IPS-NIHi11 (cell line): ENCODE measurements at places on chromosomes 3 and 15.

GRCh38 chr15:68643216-68643830 lies 64.5 kb downstream of the CORO2B start:
- no peak for DNase-seq

DNA sequence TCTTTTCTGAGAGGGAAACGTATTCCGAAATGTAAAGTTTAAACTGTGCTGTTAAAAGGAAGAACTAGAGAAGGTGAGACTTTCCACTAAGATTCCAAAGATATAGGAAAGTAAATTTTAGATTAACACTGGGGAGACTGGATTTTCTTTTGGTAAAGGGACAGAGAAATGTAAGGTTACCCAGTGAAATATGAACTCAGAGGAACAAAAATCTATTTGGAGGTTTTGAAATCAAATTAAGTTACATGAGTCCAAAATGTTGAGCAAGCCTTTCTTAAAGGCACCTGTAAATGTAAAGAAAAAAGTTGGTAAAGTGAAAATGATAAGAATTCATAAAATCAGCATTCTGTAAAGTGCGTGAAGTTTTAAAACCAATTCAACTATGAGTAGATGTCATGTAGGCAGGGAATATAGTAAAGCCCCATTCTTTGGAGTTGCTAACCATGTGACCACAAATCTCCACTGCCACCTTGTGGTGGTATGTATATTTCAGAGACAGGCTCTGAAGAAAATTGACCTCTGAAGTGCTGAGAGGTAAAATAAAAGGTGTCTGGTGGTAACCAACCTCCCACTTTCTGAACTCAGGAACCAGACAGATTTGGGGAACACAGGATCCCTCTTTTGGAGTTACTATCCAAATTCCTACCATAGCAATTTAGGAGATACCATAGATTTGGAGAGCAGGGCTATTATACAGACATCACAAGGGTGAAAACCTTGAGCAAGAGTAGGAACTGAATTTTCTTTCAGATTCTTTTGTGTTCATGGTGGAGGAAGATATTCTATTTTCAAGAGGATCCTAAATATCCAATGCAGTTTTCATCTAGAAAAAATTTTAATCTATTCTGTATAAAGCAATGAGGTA lies 215.3 kb downstream of the ROBO2 start:
- peak; percentile 69 for DNase-seq

- DNase-seq = no peak
Observed at GRCh38 chr3:129715854-129716253, 109.4 kb upstream of the PLXND1 start.

DNA sequence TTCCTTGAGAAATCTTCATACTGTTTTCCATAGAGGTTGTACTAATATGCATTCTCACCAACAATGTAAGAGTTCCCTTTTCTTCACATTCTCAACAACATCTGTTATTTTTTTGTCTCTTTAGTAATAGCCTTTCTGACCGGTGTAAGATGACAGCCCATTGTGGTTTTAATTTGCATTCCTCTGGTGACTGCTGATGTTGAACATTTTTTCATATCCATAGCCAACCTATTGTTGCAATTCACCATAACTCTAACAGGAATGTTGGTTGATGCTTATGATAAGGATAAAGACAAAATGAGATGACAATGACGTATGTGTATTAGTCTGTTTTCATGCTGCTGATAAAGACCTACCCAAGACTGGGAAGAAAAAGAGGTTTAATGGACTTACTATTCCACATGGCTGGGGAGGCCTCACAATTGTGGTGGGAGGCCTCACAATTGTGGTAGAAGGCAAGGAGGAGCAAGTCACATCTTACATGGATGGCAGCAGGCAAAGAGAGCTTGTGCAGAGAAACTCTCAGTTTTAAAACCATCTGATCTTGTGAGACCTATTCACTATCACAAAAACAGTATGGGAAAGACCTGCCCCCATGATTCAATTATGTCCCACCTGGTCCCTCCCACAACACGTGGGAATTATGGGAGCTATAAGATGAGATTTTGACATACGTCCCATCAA lies 37.6 kb upstream of the RHCG start:
- DNase-seq = no peak

GRCh38 chr3:125003369-125003853 lies 52.4 kb downstream of the HEG1 start:
- no peak for DNase-seq

- DNase-seq = no peak
Observed at GRCh38 chr15:84824260-84825007, 7.3 kb downstream of the ALPK3 start.

- DNase-seq = no peak
Observed at GRCh38 chr3:181402347-181402746, 309.4 kb upstream of the SOX2 start.

DNA sequence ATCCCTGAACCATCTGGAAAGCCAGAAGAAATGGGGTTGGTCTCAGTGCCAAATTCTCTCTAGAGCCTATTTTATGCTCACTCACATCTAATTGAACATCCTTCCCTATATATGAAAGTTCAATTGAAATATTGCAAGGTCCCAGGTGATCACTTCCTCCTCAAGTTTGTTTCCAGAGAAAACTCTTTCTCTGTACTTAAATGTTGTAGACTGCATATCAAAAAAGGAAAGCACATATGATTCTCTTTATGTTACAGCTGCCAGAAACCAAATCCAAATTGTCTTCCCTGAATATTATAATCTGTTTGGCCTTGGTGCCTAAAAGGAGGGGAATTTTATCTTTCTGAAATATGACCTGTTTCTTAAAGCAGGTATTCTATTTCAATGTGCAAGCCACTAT lies 93.3 kb downstream of the SHOX2 start:
- DNase-seq = no peak
